Activated CD8-positive, alpha-beta T cell treated with anti-CD3 and anti-CD28 coated beads for 36 hours (primary cell): ENCODE measurements at places on chromosomes 11 and 22. TPM values are rescaled to one million over a fixed set of nuclear protein-coding genes. Genes with fewer than 3 reads are reported as not detected.
A peak's percentile ranks its signal among the peaks of the same experiment; 100 is the strongest.

DNA sequence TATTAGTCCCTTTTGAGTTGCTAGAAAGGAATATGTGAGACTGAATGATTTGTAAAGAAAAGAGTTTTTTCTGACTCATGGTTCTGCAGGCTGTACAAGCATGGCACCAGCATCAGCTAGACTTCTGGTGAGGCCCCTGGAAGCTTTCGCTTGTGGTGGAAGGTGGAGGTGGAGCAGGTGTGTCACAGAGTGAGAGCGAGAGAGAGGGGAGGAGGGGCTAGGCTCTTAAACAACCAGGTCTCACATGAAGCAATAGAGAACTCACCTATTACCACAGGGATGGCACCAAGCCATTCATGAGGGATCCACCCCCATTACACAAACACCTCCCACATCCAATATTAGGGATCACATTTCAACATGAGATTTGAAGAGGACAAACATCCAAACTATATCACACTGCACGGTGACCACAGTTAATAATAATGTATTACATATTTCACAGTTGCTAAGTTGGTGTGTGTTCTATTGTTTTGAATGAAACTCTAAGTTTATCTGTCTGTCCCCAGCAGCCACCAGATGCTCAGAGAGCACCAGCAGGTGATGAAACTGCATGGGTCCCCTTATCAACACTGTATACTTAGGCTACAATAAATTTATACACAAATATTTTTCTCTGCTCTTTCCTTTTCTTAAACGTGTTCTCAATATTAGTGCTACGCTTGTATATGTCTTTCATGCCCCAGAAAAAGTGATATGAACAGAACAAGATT lies 14.1 kb downstream of the ZFP91 start:
- peak; percentile 67 for DNase-seq

DNA sequence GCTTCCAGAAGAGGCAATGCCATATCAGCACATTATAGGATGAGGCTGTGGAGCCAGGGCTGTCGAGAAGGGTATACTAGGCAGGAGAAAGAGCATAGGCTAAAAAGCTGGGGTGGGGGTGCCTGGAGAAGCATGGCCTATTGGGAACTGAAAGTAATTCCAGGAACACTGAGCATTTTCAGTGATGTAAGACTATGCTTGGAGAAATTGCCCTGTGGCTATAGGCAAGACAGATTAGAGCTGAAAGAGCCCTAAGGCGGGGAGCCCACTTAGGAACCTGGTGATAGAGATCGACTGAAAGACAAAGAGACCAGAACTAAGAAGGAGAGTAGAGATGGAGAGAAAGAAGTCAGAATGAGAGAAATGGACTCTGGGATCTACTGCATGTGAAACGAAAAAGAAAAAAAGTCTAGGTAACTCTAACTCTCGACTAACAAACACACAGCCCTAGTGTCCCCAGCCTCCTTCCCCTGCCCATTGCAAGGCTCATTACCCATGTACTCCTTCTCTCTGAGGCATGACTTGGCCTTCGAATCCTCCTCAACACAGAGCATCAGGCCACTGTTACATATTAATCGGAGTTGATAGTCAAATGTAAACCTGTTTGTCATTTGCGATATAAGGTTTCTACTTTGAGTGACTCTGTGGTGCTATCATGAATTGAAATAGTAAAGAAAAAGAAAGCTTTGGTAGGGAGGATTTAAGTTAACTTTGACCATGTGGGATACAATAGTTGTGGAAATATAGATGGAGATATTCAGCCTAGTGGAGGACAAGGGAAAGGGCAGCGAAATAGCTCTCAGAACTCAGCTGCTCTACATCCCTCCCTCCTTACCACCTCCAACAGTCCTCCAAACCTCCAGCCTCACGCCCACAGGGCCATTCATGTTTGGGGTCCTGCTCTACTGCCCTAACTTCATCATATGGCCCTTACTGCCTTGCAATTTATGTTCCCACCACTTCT lies 52.3 kb upstream of the BMAL1 start:
- no peak for DNase-seq

GRCh38 chr11:107747622-107748021 lies 35.8 kb upstream of the SLN start:
- DNase-seq, result no peak

DNA sequence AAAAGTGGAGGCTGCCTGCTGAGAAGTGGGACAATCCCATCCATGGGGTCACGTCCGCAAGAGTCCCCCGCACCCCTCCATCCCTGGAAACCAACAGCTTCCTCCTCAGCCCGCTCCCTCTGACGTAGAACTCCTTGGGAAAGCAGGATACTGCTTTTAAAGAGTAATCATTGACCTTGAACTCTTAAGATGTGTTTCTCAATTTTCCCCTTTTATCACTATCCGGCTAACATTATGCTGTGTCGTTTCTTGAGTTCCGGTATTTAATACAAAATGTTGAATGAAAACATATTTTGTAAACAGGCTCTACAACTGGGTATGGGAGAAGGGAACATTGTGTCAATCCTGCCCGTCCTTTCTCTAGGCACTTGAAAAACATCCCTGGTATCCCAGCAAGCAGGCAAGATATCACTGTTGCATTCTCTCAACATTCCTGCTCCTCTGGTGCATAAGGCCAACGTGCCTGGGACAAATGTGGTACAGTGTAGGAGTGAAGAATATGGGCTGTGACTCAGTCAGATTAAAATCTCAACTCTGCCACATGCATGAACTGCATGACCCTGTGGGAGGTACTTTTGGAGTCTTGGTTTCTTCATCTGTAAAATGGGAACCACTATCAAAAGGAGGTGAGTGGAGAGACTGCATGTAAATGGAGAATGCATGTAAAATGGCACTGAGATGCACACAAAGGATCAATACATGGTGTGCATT lies 52.8 kb downstream of the WT1 start:
- DNase-seq, result no peak

DNA sequence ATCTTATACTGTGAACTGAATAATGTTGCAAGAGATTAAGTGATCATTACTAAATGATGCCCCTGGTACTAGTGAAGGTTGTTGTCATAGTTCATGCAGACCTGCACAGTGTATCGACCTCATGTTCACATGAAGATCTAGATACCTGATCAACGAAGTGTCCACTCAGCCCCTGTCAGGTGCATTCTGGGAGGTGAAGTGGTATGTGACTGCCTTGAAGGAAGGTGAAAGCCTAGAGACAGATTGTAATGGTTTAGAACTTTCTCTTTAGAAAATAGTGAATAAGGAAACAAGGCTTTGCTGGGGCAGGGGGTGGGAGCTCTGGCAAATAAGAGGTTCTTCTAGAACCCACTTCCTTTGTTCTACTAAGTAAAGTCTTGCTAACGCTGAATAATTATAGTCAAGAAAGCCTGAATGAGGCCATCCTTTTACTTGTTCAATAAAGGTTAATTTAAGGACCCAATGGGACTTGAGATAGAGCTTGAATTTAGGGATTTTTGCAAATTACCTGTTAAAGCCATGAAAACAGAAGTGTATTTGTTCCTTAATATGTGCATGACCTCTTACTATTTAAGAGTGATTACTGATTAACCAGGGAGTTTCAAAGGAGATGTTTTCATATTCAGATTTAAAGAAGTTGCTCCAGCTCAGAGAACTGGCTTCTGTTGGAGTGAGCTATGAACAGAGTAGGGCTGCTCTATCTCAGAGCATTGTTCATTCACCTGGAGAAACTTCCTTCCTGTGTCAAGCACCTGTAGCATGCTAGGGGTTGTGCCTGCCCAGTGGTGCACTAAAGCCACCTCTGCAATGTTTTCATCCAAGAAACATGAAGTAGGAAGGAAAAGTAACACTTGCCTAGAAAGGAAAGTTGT lies 45.3 kb downstream of the C22orf31 start:
- peak; percentile 67 for DNase-seq

GRCh38 chr22:49018601-49019000 lies 809.1 kb downstream of the BRD1 start:
- no peak for DNase-seq

DNA sequence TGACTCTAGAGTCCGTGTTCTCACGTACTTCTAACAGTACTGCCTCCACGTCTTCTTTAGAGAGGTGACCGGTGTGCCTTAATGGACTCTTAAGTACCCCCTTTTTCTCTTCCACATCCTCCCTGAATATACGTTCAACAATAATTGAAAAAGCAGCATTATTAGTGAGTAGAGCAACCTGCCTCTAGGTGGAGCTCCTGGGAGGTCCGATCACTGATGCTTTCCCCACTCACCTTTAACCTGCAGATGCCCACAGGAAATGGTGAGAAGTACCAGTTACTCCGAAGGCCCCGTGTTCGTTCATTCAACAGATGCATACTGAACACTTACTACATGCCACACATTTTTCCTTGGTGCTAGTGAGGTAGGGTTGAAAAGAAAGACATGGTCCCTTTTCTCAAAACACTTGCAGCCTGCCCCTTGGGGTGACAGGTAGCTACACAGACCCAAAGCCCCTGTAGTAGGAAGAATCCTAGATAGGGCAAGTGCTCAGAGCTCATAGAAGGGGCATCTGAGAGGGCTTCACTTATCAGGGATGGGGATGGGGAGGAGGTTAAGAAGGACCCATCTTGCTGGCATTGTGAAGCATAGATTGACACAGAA lies 72.7 kb downstream of the FEZ1 start:
- peak; percentile 39 for DNase-seq

- DNase-seq, result no peak
Observed at GRCh38 chr22:49305966-49306631, 521.6 kb downstream of the BRD1 start.

- DNase-seq, result peak; percentile 73
Observed at GRCh38 chr22:40345815-40346184, 500 bp upstream of the ADSL start.

DNA sequence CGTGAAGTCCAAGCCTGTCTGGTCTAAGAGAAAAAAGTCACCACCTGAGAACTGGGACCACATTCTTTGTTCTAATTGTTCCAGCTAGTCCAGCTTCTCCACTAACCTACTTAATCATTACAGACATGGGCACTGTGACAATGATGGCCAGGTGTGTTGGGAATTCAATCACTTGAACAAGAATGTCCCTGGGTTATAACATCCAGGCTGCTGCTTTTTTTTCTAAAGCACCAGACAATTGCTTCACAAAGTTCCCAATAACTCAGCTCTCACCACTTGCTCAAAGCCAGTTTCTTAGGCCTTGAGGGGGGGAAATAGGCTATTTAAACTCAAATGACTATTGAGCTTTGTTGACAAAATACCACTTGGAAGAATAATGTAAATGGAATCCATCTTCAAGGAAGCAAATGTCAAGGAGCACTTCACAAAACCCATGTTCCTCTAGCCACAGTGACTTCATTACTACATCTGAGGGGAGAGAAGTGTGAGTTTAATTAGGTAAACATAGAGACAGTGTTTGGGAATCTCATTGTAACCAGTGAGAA lies 80.3 kb downstream of the ME3 start:
- no peak for DNase-seq

DNA sequence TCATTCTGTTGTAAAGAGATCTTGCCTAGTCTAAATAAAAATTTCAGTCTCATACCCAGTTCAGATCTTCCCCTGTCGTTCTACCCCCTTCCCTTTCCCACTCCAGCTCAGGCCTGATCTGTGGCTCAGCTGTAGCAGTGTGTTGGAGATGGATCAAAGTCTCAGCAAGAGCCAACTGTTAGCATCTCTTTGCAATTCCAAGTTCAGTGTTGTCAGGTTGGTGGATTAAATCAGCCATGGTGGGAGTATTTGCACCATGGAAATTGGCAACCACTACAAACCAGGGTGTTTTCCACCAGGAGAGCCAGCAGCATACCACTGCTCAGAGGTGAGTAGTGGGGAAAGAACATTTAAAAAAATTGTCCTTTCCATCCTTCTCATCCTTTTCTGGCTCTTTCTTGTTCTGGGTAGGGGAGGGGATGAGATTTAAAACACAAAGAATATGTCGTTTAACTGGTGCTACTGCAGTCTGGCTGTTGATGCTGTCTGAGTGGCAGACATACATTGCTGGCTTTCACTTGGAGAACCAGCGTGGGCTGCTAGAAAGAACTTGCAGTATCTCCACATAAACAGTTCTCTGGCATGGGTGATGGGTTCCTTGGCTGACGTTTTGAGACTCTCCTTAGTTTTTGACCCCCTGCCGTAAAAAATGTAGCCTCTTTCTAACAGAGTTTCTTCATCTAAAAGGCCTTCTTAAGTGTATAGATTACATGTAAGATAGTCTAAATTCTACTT lies 514.1 kb downstream of the RAB38 start:
- DNase-seq, result no peak

DNA sequence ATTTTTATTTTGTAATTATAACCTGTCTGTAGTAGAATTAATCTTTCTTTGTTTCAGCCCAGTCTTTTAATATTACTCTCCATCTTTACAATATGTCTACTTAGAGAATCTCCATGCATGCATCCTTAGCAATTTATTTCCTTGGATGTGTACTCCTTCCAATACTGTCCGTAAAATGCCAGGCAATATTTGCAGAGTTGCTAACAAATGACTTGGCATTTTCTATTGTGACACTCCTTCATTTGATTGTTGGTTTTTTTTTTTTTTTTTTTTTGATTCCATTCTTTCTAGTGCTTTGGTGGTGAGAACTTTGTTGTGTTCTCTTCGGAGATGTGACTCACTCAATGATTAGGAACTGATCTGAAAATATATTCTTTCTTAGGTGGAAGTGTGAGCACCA lies 220.3 kb downstream of the CNTN5 start:
- DNase-seq, result no peak

- peak; percentile 51 for DNase-seq
Observed at GRCh38 chr11:123197711-123198110, 2.7 kb upstream of the CLMP start.

GRCh38 chr22:44454113-44454769 lies 43.8 kb downstream of the RTL6 start:
- DNase-seq, result no peak

GRCh38 chr22:28268171-28268570 lies 349.1 kb upstream of the PITPNB start:
- no peak for DNase-seq

DNA sequence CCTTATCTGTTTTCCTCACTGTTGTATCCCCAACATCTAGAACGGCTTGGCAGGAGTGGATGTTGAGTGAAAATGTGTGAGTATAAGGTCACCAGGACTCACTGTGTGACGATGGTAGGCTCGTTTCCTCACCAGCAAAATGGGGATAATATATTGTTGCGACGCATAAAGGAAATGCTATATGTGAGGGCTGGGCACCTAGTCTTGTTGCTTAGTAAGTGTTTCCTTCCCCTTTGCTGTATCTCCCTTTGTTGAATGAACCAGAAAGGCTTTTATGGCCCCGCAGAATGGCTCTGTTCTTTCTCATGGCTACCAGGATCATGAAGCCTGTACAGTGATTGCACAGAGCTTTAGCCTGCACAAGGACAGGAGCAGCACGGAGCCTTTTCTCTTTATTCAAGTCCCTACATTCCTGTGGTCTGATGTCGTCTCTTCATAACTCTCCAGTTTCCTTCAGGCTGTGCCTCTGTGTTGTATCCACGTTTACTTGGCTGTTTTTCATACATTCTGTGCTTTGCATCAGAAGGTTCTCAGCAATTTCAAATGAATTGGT lies 5.4 kb downstream of the TNRC6B start:
- DNase-seq, result peak; percentile 41

The MS4A3 gene
- not detected for total RNA-seq

The OR56A1 gene
- not detected for total RNA-seq

The DBX1 gene
- not detected for total RNA-seq

The RAG1 gene
- total RNA-seq, result 0.16 TPM
